Naive thymus-derived CD4-positive, alpha-beta T cell (primary cell): ENCODE measurements at places on chromosomes 2 and 18. TPM values are rescaled to one million over a fixed set of nuclear protein-coding genes. Genes with fewer than 3 reads are reported as not detected.

DNA sequence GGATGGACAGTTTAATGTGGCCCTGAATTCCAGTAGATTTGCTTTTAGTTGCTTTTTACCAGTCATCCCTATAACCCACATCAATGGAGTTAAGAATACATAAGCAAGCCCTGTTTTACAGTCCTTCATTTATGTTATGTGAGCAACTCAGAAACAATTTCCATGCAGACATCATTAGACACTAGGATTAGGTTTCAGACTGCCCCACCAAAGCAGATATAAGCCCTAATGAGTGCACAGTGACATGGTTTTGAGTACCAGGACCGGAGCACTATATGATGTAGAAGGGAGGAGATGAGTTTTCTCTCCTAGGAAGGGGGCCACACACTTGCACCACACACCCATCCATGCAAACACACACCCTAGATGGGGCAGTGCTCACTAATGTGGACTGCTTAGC lies 15.5 kb downstream of the KCNS3 start:
- DNase-seq: no peak

The MALL gene
- not detected for total RNA-seq

DNA sequence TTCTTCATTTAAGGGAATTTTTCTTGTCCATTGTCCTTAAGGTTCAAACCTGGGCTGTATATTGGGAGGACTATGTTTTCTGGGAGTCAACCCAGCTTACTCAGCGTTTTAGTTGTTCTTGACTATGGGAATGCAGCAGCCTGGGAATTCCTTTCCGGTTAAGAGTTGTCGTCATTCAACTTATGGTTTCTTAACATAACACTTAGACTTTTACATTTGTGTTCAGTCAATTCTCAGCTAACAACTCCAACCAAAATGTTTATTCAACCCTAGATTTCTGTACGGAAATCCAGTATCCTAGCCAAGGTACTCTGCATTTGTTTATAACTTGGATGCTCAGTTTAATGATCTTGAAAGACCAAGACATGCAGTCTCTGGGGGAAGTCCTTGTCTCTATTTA lies 960.9 kb downstream of the CBLN2 start:
- DNase-seq: no peak

The GTF2A1L gene
- total RNA-seq: not detected

The TUBA4B gene
- not detected for total RNA-seq

DNA sequence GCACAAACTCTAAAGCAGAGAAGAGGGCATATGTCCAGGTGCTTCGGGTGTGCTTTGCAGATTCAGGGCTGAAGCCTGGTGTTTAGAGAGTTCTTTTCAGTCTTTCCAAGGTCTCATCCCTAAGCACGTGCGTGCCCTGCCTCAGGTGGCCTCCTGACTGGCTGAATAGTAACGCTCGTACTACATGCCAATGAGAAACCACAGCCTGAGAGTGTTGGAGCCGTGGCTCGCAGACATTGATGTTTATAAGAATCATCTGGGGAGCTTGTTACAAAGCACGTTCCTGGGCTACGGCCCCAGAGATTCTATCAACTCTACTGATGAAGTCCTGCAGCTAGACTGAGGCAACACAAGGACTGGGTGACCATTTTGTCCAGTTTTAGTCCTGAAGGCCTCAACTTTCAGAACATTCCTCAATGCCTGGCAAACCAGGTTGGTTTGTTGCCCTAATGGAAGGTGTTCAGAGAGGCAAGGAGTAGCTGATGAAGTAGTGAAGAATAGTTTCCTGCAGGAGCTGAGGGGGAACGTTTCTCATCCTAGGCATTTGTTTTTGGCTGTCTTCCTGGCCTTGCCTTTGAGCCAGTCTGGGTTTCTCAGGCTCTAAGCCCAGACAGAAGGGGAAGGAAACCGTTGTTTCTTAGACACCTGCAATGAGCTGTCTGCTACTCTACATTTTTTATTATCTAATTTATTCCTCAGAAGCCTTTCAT lies 31.5 kb upstream of the HAAO start:
- no peak for DNase-seq

The CCBE1 gene
- total RNA-seq: not detected

GRCh38 chr2:99911736-99912135 lies 230.7 kb downstream of the AFF3 start:
- DNase-seq: no peak

The RESP18 gene
- not detected for total RNA-seq

GRCh38 chr2:165675551-165675968 lies 118.5 kb downstream of the GALNT3 start:
- DNase-seq: no peak

The CDK15 gene
- not detected for total RNA-seq

DNA sequence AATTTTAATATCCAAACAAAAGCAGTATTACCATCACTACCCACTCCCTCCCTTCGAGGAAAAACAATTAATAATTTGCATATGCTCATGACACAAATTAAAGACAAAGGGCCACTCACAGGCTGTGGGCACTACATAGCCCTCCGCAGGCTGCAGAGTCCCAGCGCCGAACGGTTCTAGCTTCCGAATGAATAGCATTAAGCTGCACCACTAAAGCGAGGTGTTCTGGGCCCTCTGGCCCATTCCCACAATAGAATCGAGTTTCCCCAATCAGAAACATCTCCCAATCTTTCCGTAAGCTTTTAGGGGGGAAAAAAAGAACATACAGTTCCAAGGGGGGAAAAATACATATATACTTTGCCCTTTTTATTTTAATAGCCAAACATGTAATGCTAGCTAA lies 14.5 kb upstream of the SIX3 start:
- no peak for DNase-seq

DNA sequence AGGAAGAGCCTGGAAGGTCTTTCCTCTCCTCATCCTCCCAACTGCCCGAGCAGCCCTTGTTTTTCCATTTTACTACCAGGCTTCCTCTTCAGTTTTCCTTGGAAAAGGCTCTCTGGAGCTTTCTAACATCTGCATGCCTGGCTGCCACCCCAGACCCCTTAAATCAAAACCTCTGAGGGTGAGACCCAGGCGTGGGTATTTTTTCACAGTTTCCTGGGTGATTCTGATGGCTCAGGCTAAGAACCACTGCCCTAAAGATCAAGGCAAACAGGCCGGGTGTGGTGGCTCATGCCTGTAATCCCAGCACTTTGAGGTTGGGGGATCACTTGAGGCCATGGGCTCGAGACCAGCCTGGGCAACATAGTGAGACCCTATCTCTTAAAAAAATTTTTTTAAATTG lies 35.4 kb downstream of the EMILIN2 start:
- DNase-seq: no peak
